ENCODE measurements at places on chromosomes 2 and 18. TPM values are rescaled to one million over a fixed set of nuclear protein-coding genes. Genes with fewer than 3 reads are reported as not detected.

DNA sequence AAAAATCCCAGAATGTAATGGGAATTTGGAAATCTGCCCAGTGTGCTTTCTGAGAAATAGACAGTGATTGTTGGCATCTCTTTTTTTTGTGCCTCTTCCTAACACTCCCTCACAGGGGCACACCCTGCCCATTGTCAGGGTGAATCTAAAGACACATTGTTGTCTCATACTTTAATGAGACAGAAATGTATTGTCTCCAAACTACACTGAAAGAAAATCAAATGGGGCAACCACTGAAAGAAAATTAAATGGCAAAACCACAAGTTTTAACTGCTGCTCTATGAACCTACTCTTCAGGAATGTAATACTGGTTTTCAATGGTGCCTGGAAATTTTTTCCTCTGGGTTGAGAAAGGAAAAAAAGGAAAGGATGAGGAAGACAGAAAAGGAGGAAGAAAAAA, 43.2 kb upstream of the GLS start:
- DNase-seq: no peak

DNA sequence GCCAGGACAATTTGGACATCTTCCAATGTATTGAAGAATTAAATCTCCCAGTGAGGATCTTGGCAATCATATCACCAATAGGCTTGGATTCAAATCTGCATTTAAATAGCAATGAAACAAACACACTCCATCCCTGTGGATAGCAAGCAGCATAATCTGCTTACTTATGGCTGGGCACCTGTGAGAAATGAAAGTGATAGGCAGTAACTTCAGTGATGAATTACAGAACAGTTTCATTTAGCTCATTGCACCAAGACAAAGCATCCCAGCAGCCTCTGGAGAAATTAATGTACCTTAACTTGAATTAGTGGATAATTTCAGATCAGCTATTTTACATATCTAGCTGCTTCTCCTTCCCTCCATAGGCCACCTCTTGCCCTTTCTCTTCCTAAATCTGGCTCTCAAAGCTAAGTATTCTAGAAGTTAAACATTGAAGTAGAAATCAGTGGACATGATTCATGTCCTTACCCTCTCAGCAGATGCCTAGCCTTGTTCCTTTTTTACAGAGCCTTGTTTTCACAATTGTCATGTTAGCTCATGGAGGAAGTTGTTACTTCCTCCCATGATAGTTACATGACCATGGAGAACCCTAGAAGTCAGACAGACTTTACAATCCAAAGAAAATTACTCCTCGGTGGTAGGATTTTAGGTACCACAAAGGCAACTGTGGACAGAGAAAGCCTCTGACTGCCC, 88.5 kb upstream of the TACR1 start:
- DNase-seq: no peak

- no peak for DNase-seq
These were observed 415.5 kb downstream of the CBLN2 start for GRCh38 chr18:72128649-72129048.

- no peak for DNase-seq
These were observed 8.5 kb upstream of the NCL start for GRCh38 chr2:231472816-231473215.

DNA sequence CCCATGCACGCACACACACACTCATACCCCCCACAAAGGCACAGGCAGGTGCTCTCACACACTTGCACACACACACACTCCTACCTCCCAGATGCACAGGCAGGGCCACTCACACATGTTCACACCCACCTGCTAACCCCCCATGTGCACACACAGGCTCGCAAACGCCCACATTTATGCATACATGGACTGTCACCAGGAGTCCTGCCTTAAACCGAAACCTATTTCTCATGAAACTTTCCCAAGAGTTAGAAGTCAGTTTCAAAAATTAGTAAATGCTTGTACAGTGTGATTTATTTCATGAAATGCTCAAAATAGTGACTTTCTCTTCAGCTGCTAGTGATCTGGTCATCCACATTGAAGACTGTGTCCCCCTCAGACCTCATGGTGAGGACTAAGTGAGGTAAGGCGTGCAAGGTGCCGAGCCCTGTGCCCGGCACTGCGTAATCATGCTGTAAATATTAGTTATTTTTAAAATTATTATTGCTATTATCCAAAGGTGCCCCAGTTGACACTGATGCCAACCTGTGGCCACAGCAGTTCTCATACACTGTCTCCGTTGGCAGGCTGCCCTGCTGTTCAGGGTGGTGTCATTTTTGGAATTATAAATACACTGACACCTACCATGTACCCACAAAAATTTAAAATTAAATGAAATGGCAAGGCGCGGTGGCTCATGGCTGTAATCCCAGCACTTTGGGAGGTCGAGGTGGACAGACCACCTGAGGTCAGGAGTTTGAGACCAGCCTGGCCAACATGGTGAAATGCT, 12.4 kb downstream of the CNNM4 start:
- DNase-seq: no peak

- no peak for DNase-seq
These were observed 176.3 kb upstream of the LRP1B start for GRCh38 chr2:142307086-142307485.

DNA sequence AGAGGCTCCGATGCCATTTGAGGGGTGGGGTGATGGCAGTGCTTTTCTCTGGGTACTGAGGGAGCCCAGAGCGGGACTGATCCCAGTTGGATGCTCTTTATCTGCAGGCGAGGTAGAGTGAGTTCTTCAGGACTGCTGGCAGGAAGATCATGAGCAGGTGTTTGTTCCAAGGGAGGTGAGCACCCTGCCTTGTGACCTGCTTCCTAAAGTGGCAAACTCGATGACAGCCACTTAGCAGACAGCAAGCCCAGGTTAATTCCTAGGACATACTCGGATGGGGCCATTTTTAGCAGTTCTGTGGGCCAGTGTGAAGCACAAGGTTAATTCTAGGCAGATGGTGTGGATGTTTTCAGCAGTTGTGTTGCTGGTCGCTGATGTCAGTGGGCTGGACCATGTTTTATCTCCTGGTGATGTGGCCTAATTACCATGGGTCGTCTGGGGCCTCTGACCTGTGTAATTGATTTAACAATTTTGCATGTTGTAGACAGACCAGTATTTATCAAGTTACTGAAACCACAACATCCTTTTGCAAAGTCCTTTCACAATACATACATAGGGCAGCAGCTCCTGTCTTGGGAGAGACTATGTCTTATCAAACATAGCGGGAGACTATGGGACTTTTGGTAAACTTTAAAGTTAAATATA, 4.9 kb downstream of the FKBP1B start:
- DNase-seq: no peak

GRCh38 chr2:203361922-203362321, 33.7 kb downstream of the ABI2 start:
- no peak for DNase-seq

GRCh38 chr2:10922307-10923007, 10.7 kb downstream of the KCNF1 start:
- no peak for DNase-seq

GRCh38 chr2:221374234-221374633, 197.9 kb downstream of the EPHA4 start:
- no peak for DNase-seq

GRCh38 chr2:151381266-151381665, 23.9 kb downstream of the TNFAIP6 start:
- DNase-seq: no peak

DNA sequence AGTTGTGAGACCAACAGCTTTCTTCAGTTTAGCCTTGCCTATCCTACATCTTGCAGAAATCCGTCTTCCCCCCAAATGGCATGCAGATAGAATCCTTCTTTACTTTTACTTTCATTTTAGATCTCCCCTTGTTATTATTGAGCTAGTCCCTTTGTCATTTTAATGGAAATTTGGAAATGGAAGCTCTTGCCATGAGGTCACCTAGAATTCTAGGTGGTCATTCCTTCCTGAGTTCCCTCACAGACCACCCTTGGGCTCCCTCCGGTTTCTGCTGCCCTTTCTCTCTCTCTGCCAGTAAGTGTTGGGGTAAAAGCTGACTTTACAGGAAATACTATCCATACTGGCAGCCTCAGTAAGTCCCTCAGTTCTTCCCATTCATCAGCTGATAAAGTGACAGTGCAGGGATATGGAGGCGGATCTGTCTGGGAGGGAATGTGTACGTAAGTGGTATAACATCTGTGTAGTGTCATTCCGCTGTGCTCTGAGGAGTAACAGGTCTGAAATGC, 30.2 kb downstream of the ARHGAP25 start:
- no peak for DNase-seq

DNA sequence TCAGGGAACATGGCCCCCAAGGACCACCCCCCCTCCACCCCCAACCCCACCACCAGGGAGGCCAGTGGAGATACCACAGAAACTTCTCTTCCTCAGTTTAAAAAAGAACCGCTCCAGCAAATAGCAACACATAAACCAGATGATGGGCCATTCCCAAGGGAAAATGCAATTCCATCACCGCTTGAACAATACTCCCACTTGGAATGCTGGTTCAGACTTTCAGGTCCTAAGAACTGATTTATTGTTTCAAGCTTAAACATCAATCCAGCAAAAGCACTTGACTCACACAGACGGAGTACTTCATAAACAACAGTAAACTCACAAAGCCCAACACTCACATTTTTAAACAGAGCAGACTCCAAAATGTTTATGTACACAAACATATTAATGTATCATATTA, 6.9 kb downstream of the HDAC4 start:
- no peak for DNase-seq

DNA sequence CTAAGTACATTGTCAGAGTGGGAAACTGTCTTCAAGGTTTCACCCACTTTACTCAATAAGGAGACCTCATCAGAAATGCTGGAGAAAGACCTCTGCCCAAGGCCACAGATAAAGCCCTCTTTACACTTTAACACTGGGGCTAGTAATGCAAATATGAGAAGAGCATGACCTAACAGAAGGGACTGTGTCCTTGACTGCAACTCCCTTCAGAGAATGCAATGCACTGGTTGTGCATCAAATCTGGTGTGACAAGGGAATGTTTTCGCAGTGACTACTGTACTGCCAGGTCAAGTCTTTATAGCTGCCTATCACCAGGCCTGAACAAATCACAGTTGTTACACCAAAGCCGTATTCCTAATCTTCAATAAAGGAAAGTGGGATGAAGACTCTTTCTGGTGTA, 28.6 kb downstream of the CDH19 start:
- DNase-seq: no peak

- DNase-seq: no peak
These were observed 11.4 kb upstream of the UXS1 start for GRCh38 chr2:106205488-106205887.

DNA sequence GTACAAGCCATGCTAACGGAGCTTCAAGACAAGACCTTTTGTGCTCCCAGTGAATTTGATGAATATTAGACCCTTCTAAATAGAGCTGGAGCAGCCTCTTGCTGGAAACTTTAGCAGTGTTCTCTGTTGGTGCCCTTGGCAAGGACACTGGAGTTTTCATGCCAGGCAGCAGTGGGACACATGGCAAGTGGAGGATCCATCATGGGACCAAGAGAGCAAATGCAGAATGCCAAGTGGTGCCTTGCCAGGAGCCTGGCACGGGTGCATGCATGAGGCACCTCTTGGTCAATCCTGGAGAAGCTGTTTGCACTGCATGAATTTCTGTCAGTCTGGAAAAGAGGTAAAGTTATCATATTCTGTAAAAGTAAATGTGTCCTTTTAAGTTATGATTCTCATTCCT, 59.1 kb downstream of the NETO1 start:
- no peak for DNase-seq

DNA sequence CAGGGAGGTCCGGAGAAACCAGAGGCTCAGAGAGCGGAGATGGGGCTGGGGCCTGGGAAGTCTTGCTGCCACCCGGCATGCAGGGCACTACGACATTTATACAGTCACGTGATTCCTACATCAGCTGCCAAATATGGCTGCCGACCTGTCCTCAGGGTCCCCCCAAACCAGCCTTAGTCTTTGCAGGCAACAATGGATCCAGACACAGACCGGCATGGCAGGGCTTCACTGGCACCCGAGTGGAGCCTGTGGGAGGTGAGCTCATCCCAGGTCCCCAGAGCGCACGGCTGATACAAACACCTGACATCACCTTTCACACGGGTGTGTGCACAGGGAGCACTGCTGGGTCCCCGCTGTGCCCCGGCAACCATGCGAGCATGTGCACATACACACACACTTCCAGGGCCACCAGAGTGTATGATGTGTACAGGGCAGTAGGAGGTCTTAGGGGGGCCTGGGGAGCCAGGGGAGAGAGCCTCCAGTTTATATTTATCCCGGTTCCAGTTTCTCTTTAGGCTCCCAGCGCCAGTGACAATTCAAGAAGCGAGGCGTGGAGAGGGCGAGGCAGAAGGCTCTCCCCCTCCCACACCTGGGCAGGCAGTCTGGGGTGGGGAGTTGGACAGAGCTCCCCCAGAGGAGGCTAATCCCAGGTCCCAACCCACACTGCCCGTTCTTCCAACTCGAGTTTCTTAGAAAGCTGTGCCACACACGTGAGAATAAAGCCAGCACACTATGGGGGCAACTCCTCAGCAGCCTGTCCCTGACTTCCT, 2.7 kb downstream of the SEMA4C start:
- DNase-seq: no peak

- no peak for DNase-seq
These were observed 182.7 kb upstream of the LHCGR start for GRCh38 chr2:48938231-48938630.

DNA sequence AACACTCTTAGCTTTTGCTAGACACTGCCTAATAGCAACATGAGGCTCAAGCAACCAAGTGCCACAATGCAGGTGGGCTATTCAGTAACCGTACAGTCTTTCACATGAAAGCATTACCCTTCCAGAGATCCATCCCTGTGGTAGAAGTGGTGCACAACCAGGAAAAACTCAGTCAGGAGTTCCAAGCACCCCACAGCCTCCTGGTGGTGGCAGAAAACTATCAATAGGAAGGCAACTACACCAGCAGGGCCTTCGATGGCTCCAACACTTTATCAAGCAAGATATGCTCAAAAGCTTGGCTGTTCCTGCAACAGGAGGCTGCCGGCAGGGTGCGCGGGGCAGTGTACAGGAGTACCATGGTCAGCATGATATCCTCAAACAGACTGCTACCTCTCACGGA, 176.1 kb upstream of the DLGAP1 start:
- no peak for DNase-seq

GRCh38 chr18:43934781-43935471, 657.6 kb upstream of the SYT4 start:
- no peak for DNase-seq

DNA sequence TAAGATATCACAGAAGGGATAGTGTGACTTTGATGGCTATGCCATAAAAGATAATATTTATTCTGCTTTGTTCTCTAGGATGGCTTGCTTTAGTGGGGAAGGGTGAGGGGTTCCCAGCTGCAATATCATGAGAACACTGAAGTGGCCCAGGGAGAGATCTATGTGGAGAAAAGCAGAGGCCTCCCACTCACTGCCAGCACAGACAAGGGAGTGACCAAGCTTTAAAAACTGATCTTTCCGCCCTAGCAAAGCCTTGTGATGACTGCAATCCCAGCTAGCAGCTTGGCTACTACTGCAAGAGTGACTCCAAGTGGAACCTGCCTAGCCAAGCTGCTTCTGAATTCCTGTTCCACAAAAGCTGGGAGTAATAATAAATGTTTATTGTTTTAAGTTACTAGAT, 7.8 kb upstream of the DDX1 start:
- DNase-seq: no peak

Gene C2orf72
- 7.2 TPM for total RNA-seq

Gene VWA3B
- not detected for total RNA-seq

Gene TUBA3D
- total RNA-seq: 92.0 TPM

Gene ARL4C
- total RNA-seq: 8.5 TPM

Gene IFIH1
- total RNA-seq: 14.7 TPM

Gene APOB
- 0.09 TPM for total RNA-seq

Gene LYPD6
- 2.3 TPM for total RNA-seq

Gene WDR54
- total RNA-seq: 11.4 TPM

Gene FBLN7
- total RNA-seq: 3.0 TPM

Measured in prostate gland (tissue), 2 donors.